Activated T-helper 17 cell treated with anti-CD3 and anti-CD28 coated beads, Interleukin-2, amount 50 U/mL, for 72 hours (primary cell): ENCODE measurements at places on chromosomes 6 and 20. TPM values are rescaled to one million over a fixed set of nuclear protein-coding genes. Genes with fewer than 3 reads are reported as not detected.

DNA sequence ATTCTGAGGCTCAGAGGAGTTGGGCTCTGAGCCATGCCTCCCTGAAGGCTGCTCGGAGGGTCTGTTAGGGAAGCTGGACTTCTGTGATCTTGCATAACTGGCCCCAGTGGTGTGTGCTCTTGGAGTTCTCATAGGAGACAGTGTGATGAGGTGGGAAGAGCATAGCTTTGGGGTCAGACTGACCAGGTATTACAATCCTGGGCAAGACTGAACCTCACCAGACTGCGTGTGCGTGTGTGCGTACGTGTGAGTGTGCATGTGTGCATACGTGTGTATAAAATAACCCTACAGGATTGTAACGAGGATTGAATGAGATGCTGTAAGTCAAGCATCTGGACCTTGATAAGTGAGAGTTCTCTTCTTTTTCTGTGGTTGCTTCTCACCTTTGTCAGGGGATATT lies 10.0 kb downstream of the BPIFB2 start:
- no peak for ATAC-seq

- no peak for ATAC-seq
Measured at GRCh38 chr6:96834070-96834469, 3.2 kb downstream of the GPR63 start.

DNA sequence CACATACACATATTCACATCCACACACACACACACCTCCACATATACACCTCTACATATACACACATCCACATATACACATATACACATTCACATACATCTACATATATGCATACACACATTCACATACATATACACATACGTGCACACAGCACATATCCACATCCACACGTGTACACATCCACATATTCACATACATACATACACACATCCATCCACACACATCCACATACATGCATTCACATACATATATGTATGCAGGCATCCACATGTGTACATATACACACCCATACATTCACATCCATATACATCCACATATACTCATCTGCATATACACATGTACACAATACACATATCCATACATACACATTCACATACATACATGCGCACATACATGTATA lies 25.6 kb upstream of the NKX2-2 start:
- no peak for ATAC-seq

Gene SALL4
- 0.04 TPM for total RNA-seq

Gene LY6G5C
- 2.2 TPM for total RNA-seq
